ENCODE measurements at places on chromosomes 7 and 10. TPM values are rescaled to one million over a fixed set of nuclear protein-coding genes. Genes with fewer than 3 reads are reported as not detected.

Gene TACR2
- total RNA-seq: 0.12 TPM

Gene SFTPA1
- under 0.01 TPM for total RNA-seq

Gene CRCP
- 22.4 TPM for total RNA-seq

Gene SHTN1
- 1.8 TPM for total RNA-seq

All from uterine smooth muscle cell (primary cell).